Heart left ventricle (tissue), 16 donors: ENCODE measurements at places on chromosomes 3 and 15. TPM values are rescaled to one million over a fixed set of nuclear protein-coding genes. Genes with fewer than 3 reads are reported as not detected.

KIF15 gene
- 0.67 TPM for total RNA-seq

DNA sequence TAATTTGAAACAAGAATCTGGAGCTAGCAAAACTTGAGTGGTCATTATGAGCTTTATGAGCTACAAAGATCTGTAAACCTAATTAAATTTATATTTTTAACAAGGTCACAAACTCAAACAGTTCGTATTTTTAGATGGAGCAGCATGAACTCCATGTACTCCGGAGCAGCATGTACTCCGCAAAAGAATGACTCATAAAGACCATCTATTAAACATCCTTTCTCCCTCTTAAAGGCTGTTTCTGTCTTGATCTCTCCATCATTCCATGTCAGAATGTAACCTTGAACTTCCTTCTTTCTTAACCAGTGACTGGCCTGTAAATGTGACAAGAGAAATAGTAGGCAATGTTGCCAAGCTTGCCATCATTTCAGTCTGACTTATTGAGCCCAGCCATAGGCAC, 696.9 kb downstream of the ZNF385D start:
- no peak for DNase-seq

GRCh38 chr15:60315878-60316277, 81.9 kb downstream of the ANXA2 start:
- no peak for DNase-seq

- no peak for DNase-seq
Measured at GRCh38 chr15:75822685-75823278, 20.5 kb upstream of the UBE2Q2 start.

DNA sequence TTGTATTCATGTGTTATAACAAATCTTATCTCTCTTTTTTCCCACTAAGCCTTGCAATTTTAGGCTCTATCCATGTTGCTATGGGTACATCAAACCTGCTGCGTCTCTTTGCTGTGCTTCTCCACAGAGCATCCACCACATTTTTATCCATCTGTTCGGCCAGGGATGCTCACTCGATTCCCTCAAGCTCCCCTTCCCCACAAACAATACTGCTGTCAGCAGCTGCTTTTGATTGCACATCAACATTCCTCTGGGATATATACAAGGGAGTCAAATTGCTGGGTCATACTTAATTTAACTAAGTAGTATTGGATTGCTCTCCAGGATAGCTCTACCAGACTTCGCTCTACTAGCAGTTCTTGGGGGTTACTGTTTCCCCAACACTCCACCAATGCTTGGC, 36.8 kb downstream of the TMEM108 start:
- DNase-seq = no peak

GRCh38 chr3:124529826-124530571, 200.3 kb upstream of the UMPS start:
- DNase-seq = no peak

SHF gene
- total RNA-seq = 6.5 TPM

GRAMD1C gene
- 0.77 TPM for total RNA-seq

- no peak for DNase-seq
Measured at GRCh38 chr15:81073801-81074200, 60.3 kb upstream of the CFAP161 start.

DNA sequence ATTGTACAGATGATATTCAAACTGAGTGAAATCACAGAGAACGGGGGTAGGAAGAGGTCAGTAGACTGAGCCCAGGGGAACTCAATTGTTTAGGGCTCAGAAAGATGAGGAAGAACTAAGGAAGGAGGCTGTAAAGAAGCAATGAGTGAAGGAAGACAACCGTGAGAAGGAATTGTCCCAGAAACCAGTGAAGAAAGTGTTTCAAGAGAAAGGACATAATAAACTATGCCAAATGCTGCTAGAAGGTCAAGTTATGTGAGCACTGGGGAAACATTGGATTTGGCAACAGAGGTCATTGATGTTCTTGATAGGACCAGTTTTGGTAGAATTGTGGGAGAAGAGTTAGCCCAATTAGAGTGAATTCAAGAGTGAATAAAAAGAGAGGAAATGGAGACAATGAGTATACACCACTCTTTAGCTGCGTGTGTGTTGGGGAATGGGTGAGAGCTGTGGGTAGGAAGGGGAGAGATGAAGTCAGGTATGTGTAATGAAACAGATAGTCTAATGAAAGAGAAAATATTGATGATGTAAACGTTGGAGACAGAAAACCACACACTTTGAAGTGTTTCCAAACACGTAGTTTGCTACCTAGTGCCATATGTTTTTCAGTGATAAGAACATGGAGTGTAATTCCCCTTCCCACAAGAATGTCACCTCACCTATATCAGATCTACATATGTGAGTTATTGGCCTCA, 42.5 kb upstream of the MME start:
- no peak for DNase-seq

DNA sequence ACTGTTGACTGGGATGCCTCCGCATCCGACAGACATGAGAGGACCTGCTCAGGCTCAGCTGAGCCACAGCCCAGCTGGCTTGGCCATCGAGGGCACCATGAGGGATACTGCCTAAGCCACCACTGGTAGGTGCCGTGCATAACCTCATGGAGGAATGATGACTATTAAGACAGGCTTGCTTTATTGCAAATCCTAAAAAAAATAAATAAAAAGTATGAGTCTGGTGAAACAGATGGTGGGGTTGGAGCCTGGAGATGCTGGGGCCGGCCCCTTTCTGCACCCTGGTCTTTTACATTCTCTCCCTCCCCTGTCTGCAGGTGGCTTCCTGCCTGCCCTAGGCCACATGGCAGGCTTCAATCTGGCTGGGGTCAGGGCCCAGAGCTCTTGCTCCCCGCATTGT, 24.0 kb upstream of the RAD18 start:
- no peak for DNase-seq
